ENCODE measurements at places on chromosomes 12 and 14.

DNA sequence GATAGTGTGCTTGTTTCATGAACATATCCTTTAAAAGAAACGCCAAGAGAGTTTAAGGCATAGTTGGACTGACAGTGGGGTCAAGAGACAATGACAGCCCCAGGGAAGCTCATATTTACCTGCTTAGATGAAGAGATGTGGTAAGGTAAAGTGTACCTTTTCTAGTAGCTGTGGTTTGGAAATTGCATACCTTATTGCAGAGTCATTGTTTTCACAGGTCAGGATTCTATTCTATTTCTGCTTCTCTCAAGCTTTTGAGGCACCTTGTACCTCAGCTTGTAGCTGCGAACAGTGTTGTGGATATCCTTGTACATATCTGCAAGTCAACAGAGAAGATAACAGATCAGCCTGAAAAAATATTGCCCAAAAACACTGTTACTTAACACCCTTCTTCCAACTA is 47.7 kb downstream of the ATP6V1D start:
- DNase-seq: no peak

GRCh38 chr12:109716092-109716479 is 2.5 kb downstream of the FAM222A start:
- no peak for DNase-seq

GRCh38 chr12:16090974-16091373 is 179.8 kb downstream of the DERA start:
- DNase-seq: no peak

DNA sequence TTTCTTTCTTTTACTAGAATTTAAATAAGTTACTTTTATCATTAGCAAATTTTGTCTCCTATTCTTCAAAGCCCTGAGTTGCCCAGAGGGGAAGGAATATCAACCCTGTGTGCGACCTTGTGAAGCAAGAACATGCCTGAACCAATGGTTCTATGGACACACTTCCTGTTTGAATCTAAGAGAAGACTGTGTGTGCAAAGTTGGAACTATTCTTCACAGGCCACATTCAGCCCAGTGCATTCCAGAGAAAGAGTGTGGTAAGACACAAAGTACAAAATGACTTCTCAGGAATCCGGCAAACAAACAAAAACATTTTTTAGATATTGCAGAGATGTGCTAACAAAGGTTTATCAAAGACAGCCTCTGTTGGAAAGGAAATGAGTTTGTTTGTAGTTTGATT is 90.8 kb upstream of the PTPRQ start:
- no peak for DNase-seq

DNA sequence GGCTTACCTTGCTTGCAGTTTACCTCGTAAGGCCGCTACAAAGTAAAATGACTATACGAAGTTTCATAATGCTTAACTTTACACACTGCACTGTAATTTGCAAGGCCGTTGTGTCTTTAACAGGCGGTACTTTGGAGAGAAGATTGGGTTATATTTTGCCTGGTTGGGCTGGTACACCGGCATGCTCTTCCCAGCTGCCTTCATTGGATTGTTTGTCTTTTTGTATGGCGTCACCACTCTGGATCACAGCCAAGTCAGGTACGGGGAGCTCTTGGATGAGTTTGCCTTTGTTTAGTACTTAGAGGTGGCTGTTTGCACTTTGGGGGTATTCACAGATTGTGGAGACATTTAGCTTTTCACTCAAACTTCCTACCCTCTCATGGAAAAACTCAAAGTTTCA is 167.8 kb downstream of the SLC5A8 start:
- no peak for DNase-seq

DNA sequence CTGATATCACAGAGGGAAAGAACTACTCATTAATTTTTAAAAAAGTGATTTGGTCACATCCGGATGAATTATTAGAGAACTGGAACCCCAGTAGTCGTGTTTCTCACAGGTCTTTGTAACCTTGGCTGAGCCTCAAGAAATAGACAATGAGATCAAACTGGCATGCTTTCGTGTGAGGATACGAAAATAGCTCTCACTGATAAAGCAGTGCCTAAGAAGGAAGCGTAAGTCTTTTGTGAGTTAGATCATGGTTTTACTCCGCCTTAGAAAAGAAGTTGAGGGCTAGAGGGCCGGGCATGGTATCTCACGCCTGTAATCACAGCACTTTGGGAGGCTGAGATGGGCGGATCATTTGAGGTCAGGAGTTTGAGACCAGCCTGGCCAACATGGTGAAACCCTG is 33.8 kb upstream of the GALNT16 start:
- DNase-seq: no peak

GRCh38 chr14:69554500-69554899 is 20.2 kb downstream of the CCDC177 start:
- DNase-seq: no peak

DNA sequence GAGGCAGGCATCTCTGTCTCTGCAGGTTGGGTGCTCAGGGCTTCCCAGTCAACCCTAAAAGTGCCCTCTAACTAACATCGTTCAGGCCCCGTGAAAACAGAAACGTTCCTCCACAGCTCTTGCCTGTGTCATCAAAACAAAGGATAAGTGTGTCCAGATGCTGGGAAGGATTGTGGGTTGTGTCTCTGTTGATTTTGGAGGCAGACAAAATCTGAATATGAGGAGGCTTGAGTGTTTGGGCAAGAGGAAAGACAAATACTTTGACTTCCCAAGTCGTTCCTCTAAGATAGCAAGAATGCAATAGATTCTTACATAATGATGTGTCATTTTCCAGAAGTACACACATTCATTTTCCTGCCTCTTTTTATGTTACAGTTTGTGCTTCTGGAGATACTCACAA is 52.9 kb downstream of the SERPINA3 start:
- no peak for DNase-seq

- DNase-seq: no peak
Measured at GRCh38 chr12:50933459-50934124, 18.8 kb upstream of the HIGD1C start.

DNA sequence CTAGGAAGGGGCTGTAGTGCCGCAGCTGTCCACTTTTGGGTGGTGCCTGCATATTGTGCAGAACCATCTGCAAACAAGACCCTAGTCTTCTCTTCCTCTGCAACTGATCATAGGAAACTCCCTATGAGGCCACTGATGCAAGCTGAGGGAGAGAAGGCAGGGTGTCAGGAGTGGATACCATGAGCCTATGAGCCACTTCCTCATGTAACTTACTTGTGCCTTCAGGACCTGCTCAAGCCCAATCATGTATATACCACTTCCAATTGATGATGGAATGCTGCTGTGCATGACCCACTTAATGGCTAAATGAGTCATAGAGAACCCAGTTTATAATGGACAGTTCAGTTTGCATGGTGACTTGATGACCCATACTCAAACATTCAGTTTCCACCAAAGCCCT is 107.9 kb downstream of the ALG10B start:
- no peak for DNase-seq

GRCh38 chr12:24821691-24822090 is 127.2 kb downstream of the BCAT1 start:
- no peak for DNase-seq

GRCh38 chr12:52916216-52916615 is 11.3 kb upstream of the KRT8 start:
- DNase-seq: no peak

- no peak for DNase-seq
Measured at GRCh38 chr12:100706033-100706432, 88.5 kb upstream of the ANO4 start.

DNA sequence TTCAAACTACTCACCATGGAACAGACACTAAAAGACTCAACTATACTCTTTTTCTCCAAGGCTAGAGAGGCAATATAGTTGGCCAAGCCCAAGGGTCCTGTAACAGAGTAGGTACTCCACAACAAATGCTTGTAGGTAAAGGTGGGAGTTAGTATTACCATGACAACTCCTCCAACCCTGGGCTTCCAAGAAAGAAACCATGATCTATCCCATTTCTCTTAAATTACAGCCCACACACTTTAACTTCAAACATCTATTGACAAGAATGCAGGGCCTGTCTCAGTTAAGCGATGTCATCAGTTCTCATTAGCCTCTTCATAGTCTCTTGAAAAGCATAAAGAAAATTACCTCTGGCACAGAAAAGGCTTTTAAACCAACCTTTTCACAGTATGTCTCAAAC is 25.0 kb downstream of the ERH start:
- no peak for DNase-seq

DNA sequence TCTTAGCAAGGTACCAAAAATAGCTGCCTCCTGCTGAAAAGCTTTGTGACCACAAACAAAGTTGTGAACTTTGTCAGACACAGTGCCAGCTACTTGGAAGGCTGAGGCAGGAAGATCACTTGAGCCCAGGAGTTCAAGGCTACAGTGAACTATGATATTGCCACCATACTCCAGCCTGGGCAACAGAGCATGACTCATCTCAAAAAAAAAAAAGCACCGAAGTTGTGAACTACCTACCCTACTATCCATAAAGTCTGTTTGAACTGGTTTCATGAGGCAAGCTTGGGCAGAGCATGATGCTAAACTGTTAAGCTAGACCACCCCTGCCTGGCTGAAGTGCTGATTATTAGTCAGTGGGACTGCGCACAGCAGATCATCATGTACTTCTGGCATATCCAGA is 75.5 kb downstream of the RAD52 start:
- no peak for DNase-seq

DNA sequence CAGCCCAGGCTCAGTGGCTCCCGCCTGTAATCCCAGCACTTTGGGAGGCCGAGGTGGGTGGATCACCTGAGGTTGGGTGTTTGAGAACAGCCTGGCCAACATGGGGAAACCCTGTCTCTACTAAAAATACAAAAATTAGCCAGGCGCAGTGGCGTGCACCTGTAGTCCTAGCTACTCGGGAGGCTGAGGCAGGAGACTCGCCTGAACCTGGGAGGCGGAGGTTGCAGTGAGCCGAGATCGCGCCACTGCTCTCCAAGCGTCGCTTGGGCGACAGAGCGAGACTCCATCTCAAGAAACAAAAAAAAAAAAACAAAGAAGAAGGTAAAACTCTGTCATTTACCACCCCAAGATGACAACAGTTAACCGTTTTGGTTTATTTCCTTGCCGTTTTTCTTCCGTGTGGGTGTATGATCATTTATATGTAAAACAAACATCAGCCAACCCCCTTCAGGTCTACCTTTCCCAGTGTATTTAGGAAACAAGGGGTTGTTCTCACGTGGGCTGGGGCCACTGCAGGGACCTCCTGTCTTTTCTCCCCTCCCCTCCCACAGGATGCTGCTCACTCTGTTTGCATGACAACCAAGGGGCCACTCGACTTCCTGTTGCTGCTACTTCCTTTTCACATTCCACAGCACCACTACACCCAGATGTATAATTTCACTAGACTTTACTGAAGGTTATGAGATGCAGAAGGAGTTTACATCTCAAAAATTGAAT is 13.6 kb downstream of the TTC9 start:
- peak; percentile 35 for DNase-seq

DNA sequence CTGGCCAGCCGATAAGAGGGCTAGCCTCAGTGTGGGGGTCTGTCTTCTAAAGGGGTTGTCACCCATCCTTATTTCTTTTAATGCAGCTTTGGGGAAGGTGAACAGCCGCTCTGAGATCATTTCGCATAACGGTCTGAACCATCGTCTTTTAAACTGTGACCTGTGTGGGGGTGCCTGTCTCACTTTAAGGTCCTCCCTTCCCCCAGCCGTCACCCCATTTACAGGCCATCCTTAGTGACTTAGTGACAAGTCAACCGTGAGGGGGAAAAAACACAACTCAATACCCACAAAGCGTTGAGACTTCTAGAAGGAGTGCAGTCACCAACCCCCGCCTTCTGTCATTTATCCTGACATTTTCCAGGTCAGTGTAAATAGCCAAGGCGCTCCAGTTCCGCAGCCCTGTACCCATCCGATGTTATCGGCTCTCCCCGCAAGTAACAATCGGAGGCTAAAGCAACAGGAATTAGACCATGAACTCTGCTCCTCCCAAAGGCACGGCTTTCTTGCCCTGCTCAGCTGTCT is 505 bp upstream of the DENND5B start:
- DNase-seq: no peak

GRCh38 chr14:32190673-32191072 is 11.2 kb upstream of the RNU6-7 start:
- no peak for DNase-seq

- DNase-seq: no peak
Measured at GRCh38 chr14:69673104-69673503, 61.7 kb downstream of the SUSD6 start.

GRCh38 chr14:100662879-100663760 is 63.6 kb upstream of the DLK1 start:
- DNase-seq: peak; percentile 17

DNA sequence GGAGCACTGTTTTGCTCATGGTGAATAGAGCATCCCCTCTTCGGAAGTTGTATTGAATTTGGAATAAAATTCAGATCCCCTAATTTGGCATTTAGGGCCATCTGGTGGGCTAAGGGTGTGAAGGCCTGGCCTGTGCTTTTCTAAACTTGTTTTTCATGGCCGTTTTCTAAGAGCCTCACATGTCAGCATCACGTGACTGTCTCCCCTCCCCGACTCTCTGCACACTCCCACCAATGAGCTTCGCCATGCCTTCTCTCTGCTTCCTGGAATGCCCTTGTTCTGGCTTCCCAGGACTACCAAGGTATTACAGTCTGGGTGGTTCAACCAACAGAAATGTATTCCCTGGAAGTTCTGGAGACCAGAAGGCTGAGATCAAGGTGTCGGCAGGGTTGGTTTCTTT is 85.3 kb downstream of the PRIMA1 start:
- DNase-seq: no peak

DNA sequence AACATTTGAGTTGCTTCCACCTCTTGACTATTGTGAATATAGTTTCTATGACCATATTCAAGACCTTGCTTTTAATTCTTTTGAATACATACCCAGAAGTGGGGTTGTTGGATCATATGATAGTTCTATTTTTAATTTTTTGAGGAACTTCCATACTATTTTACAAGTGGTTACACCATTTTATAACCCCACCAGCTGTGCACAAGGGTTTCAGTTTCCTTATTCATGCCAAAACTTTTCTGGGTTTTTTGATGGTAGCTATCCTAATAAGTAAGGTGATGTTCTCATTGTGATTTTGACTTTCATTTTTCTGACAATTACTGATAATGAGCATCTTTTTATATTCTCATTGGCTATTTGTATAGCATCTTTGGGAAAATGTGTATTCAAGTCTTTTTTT is 109.4 kb upstream of the GARIN2 start:
- DNase-seq: no peak

GRCh38 chr14:103594265-103594664 is 31.5 kb downstream of the COA8 start:
- DNase-seq: no peak

DNA sequence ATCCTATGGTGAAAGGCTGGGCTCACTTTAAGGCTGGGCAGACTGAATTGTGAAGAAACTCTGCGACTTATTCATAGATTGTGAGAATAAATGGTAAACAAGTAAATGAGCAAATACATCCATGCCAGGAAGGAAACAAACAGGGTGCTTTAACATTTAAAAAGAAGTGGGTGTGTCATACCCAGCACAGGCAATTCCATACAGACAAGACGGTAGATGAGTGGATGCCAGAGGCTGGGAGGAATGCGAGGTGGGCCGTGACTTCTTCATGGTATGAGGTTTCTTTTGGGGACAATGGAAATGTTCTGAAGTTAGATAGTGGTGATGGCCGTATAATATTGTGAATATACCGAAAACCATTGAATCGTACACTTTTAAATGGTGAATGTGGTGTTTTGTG is 49.8 kb upstream of the CDKN3 start:
- DNase-seq: no peak

Data from stimulated activated CD8-positive, alpha-beta memory T cell treated with anti-CD3 and anti-CD28 coated beads, Interleukin-4, amount 100 ng/mL, for 4 hours (primary cell).